ENCODE measurements at places on chromosomes 1 and 21.

DNA sequence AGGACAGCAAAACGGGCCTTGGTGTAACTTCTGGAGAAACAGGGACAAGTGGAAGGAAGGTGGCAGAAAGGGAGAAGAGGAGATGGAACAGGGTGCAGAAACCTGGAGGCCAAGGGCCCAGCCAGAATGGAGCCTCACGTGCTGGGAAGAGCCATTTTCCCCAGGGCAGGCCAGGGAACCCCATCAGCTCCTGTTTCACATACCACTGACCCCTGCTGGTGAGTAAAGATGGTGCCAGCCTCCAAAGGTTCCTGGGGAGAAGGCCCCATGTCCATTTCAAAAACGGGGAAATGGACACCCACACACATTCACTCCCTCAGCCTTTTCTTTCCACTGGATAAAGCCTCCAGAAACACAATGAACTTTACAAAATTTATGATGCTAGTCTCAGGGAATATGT is 57.6 kb upstream of the JUN start:
- no peak for DNase-seq

GRCh38 chr21:42460391-42461184 is 35.4 kb downstream of the RSPH1 start:
- DNase-seq = no peak

DNA sequence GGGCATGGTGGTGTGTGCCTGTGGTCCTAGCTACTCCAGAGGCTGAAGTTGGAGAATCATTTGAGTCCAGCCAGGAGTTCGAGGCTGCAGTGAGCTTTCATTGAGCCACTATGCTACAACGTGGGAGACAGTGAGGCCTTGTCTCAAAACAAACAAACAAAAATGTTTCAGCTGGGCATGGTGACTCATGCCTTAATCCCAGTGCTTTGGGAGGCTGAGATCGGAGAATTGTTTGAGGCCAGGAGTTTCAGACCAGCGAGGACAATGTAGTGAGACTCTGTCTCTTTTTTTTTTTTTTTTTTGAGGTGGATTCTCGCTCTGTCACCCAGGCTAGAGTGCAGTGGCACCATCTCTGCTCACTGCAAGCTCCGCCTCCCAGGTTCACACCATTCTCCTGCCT is 5.0 kb upstream of the RPL5 start:
- DNase-seq = no peak

GRCh38 chr1:234246638-234247116 is 126.6 kb upstream of the COA6 start:
- DNase-seq = no peak

DNA sequence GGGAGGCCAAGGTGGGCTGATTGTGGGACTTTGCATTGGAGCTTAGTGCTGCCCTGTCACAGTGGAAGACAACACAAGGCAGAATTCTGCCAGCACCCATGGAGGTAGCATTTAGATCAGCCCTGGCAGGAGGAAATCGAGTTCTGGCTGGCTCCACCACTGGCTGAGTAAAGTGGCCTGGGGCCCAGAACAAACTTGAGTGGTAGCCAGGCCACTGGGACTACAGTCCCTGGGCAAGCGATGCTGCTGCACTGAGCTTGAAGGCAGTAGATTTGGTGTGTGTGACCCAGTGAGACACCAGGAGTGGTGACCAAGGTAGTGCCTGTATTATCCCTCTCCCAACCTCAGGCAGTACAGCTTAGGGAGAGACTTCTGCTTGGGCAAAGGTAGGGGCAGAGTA is 22.5 kb upstream of the UHMK1 start:
- no peak for DNase-seq

GRCh38 chr1:115647919-115648650 is 6.3 kb downstream of the VANGL1 start:
- DNase-seq = no peak

GRCh38 chr1:245235156-245235555 is 80.4 kb downstream of the KIF26B start:
- no peak for DNase-seq

DNA sequence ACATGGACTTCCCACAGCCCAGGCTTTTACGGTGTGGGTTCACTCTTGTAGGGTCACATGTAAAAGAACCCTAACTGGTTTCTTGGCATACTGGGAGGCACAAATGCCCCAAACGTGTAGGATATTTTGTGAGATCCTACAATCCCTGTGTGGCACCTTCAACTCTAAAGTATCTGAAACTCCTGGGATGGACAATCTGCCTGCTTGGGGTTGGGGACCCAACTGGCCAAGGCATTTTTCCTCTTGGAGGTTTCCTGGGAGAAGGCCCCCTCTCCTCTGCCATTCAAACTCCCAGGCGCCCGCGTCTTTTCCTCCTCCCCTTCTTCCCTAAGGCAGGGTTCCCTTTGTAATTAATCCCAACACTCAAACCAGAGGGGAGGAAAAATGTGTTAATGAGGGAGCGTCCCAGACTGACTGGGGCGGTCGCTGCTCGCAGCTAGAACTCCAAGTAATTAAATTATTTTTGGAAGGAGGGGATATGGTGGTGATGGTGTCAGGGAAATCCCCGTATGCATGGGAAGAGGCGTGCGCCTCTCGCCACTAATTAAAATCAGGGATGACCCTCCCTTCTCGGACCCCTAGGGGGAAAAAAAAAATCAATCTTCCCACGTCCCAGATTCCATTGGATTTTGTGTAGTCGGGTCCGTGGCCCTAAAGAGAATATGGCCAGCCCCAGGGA is 681 bp upstream of the VANGL2 start:
- no peak for DNase-seq

DNA sequence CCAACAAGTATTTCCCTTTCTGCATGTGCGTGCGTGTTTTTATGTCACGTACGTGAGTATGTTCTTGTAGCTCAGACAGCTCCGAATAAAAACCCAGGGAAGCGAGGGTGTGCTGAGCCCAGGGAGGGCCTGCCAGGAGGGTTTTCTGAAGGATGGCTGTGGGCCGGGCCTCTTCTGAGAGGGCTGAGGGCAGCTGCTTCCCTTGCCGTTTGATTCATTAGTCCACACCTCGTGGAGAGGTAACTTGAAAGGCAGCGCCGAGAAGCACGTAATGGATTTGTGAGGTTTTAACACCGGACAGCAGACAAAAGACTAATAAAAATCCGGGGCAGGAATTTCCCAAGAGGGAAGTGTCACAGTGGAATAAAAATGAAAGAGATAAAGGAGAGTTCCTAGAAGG is 29.5 kb downstream of the CD247 start:
- DNase-seq = no peak

DNA sequence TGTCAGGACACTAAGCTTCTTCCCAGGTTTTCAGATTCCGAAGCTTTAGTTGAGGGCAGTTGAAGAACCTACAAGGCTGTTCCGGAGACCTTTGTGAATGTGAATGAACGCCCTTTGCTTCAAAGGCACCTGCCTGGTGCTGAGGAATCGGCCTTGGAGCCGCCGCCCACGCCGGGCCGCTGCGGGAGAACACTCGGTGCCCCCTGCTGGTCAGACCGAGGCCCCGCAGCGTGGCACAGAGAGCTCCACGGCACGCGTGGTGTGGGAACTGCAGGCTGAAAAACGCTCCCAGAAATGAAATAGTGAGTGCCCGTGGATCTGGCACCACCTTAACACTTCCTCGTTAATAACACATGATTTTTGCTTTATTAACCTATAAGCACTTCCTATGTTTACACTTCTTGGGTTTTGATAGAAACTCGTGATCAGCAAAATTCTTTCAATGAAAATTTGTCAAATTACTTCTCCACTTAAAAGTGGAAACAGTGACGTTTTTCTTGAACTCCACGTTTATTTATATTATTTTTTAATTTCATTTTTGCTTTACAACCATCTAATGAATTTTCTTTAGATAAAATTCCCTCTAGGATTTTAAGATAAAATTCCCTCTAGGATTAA is 460.6 kb downstream of the DSCAM start:
- DNase-seq = peak; percentile 43

DNA sequence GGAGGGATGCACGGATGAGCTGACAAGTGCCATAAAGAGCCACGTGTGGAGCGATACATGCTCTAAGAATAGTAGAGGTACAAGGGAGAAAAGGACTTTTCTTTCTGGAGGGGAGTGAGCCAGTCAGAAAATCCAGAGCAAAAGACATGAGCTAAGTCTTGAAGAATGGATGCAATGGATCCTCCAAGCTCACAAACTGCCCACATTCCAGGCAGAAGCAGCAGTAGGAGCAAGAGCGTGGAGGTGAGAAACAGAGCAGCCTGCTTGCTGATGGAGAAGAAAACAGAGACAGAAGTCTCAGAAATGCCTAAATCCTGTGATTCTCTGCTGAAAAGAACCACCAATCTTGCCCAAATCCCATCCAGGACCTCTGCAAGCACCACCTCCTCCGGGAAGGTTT is 78.2 kb upstream of the RALGPS2 start:
- no peak for DNase-seq

DNA sequence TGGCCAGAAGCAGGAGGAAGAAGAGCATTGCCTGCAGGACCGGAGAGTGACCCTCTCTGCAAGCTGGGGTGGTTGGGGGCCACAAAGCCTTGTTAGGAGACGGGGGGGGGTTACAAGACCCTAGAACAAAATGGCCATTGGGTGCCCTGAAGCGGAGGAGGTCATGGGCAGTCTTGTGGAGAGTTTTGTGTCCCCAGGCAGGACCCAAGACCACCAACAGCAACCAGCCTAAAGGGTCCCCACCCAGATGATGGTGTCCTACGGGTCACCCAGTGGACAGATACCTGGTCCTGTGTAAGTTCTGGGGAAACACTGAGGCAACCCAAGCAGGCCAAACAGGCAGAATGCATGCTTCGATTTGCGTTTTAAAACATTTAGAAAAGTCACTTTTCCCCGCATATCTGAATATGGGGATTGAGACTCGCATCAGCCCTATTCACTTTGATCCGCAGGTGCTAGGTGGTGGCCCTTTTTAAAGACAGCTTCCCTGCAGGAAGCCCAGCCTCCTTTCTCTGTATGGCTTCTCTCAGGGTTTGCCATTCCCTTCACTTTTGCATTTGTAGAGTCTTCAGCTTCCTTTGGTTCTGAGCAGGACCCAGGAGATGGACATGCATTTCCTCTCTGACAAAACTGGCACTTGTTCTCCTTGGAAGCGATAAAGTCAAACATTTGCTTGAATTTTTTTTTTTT is 21.1 kb downstream of the GNG4 start:
- DNase-seq = no peak

DNA sequence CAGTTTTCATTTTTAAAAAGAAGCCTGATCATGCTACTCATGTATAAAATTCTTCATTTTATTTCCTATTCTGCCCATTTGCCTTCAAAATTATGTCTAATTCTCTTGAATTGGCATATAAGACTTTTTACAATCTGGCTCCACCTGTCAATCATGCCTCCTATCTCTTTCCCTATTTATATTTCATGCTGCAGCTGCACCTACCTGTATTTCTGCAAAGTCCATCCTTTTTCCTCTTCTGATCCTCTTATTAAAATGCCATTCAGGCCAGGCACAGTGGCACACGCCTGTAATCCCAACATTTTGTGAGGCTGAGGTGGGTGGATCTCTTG is 30.6 kb upstream of the UAP1 start:
- no peak for DNase-seq

DNA sequence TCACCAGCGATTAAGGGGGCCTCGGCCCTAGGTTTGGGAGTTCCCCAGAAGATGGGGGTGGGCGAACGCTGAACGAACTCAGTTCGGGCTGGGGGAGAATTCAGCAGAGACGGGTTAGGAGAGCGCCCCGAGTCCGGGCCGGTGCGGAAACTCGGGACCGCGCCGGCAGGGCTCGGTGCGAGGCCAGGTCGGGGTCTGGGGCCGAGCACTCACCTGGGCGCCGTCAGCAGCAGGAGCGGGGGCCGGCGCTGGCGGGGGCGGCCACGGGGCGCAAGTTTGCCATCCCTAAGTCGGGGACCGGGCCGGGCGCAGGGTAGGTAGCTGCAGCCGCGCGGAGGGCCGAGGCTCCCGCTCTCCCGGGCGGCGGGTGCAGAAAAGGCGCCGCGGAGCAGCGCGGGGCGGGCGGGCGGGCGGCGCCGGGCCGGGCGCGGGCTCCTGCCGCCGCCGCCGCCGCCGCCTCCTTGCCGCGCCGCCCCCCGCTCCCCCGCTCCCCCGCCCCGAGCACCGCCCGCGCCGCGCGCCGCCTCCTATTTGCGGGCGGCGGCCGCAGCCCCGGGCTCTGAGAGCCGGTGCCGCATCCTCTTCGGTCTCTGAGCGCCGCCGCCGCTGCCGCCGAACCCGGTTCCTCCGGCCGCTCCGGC is 349 bp downstream of the ADGRB2 start:
- no peak for DNase-seq

DNA sequence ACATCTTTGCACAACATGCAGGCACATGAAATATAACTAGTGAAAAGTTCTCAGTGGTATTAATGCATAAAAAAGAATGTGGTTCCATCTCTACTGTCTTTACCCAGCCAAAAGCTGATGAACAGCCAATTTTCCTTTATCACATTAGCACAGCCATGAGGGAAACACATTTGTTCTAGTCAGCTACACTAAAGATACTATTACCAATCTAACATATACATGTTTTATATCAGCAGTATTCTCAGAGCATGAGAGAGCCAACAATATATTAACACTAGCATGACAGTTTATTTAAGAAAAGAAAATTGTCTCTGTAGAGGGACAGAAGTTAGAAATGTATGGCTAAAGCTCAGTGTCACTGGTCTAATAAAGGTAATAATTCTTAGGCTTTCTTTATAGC is 56.3 kb downstream of the USH2A start:
- DNase-seq = no peak

DNA sequence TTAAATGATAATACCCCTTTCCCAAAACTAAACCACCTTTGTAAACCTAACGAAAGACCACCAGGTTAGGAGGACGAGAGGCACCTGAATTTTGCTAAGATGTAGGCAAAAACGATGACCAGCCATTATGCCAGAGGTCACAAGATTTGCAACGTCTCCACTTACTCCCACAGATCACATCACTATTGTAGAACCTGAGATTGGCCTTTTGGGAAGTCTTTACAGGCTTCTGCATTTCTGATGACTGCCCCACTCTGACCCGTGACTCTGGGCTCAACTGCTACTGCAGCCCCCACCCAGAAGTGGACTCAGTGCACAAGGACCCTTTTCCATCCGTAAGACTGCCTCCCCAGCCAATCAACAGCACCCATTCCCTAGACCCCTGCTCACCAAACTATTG is 36.4 kb upstream of the COL6A2 start:
- DNase-seq = no peak

- peak; percentile 78 for DNase-seq
Measured at GRCh38 chr1:217876896-217877295, 245.8 kb downstream of the SPATA17 start.

GRCh38 chr1:174448974-174449373 is 1.2 kb downstream of the GPR52 start:
- DNase-seq = peak; percentile 40

- no peak for DNase-seq
Measured at GRCh38 chr1:31867546-31867945, 51.7 kb upstream of the SPOCD1 start.

GRCh38 chr1:62732331-62732730 is 44.1 kb upstream of the DOCK7 start:
- peak; percentile 95 for DNase-seq

DNA sequence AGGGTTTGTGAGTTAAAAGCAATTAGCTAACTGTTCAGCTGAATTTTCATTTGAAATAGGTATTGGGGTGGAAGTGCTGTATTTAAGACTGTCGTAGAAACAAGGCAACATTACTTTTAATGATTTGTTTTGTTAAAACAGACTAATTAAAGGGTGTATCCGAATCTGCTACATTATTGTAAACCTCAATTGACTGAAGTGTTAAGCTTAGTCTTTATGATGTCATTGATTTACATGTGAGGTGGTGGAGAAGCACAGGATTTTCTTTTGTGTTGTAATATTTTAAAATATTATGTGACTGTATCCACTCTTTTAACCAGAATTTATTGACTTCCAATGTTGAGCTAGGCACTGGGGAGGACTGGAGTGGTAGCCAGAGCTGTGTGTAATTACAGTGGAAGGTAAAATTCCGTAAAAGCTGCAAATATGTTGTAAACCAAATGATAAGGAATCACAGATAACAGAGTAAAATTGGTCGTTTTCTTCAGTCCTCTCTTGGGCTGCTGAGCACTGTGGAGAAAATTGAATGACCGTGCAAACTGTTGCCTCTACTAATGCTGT is 1.6 kb downstream of the HOOK1 start:
- no peak for DNase-seq
